ENCODE measurements at places on chromosomes 6 and 20. TPM values are rescaled to one million over a fixed set of nuclear protein-coding genes. Genes with fewer than 3 reads are reported as not detected.

DNA sequence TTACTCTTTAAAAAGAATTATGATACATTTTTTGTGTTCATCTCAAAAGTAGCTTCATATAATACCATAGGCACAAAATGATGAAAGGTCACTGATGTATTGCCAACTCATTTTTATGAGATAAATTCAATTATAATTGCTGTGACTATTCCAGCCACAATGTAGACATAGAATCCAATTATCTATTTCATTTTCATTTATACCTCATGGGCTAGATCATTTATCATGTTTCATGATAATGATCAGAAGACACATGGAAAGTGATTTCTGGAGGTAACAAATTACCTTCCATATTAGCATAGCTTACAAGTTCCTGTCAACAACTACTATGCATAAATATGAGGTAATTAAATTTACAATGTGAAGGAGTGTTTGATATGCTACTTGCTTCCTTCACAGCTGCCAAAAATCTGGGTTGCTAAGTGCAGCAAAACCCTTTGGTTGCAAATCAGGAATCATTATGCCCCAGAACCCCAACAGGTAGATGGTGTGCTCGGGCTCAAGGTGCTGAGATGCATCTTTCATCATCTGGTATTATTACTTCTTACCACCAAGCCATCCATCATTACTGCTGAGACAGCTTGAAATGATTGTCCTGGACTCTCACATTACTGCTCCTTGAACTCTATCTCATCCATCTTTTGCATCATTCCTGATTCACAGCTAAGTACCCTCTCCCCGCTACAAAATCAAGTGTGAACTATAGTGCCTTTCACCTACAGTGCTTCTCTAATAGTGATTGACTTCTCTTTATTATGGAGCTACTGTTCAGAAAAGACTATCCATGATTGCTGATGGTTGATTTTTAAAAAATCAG, 306.0 kb upstream of the THEMIS start:
- no peak for DNase-seq

- no peak for DNase-seq
Measured at GRCh38 chr20:23641936-23642751, 4.4 kb upstream of the CST3 start.

- DNase-seq, result no peak
Measured at GRCh38 chr6:148837941-148838340, 91.1 kb downstream of the UST start.

GRCh38 chr6:139676718-139677117, 302.3 kb upstream of the CITED2 start:
- no peak for DNase-seq

DNA sequence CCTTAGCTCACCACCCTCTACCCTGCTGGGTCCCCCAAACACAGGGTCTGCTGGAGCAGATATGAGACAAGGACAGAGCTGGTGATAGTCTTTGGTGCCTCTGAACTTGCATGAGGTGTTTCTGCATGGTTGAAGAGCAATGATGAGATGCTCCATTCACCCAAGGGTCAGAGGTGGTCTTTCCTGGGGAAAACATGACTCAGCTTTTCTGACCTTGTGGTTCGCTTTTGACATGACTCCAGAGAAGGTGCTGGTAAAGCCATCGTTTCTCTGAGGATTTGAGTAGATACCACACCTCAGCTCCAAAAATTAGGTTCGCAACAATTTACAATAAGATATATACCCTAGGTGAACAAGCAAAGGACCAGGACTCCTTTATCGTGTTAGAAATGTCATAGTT, 304.8 kb downstream of the DHX35 start:
- DNase-seq, result no peak

- DNase-seq, result no peak
Measured at GRCh38 chr6:31157513-31158139, at the start of gene CCHCR1. CCHCR1 (minus strand) TSS chr6:31157802; CDS start chr6:31157600, 202 bp downstream.

DNA sequence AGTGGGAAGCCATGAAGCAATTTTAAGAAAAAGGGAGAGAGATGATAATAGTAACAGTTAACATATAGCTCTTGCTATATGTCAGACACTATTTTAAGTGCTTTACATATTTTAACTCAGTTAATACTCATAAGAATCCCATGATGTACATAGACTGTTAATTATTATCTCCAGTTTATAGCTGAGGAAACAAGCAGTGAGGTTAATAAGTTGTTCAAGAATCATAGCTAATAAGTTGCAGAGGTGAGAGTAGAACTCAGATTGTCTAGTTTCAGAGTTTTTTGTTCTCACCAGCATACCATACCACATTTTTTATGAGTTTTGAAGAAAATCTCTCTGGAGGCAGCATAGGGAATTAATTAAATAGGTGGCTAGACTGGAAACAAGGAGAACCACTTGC, 144.6 kb upstream of the MMS22L start:
- no peak for DNase-seq

DNA sequence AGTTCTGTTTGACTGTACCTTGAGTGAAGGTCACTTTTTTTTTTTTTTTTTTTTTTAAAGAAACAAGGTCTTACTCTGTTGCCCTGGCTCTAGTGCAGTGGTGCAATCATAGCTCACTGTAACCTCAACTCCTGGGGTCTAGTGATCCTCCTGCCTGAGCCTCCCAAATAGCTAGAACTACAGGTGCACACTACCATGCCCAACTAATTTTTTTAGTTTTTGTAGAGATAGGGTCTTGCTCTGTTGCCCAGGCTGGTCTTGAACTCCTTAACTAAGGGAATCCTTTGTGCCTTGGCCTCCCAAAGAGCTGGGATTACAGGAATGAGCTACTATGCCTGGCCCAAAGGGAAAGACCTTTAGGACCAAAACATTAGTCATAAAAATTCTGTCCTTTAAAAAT, 413.7 kb downstream of the CDKAL1 start:
- no peak for DNase-seq

- no peak for DNase-seq
Measured at GRCh38 chr20:4484379-4484997, 237.2 kb upstream of the PRND start.

GRCh38 chr6:142189057-142189456, 42.0 kb downstream of the VTA1 start:
- no peak for DNase-seq

DNA sequence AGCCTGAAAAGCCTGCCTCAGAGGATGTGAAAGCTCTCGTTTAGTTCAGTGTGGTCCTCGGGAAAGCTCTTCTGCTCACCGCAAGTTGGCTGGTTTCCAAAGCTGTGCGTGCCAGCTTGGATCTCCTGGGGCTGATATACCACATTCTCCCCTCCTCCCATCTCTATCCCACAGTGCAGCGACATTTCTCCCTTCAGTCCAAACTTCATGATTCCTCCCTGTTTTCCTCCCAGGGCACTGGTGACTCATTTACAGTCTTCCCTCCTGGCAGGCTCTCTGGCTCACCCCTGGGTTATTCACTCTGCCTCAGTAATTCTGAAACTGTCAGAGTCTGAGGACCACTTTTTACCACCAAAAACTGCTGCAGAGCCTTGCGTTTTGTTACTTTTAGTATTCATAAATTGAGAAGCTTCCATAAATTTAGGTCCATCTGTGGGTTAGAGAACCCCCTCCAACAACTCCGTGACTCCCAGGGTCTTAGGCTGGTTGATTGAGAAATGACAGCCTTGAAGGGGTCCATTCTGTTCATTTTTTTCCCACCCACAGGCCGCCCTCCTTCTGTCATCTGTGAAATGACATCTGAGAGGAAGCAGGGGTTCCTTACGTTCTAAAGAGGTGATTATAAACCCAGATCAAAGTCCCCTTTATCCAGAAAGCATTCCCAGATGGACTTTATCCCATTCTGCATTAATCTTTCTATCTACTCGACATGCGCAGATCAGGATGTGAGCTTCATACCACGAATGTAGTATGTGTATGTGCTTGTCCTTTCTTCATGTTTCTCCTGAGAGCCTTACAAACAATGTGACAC, 6.1 kb downstream of the TRIM10 start:
- no peak for DNase-seq

TOP1 gene
- 123 TPM for polyA plus RNA-seq

GRM4 gene
- polyA plus RNA-seq, result 0.53 TPM

GRCh38 chr20:44768854-44769480, 23.3 kb downstream of the KCNK15 start:
- no peak for DNase-seq

GRCh38 chr6:127855542-127856159, 45.2 kb downstream of the THEMIS start:
- peak; percentile 22 for DNase-seq

GSTA3 gene
- 0.52 TPM for polyA plus RNA-seq

GRCh38 chr20:46388937-46389336, 17.5 kb downstream of the ELMO2 start:
- DNase-seq, result no peak

CD83 gene
- 12.6 TPM for polyA plus RNA-seq

ADGB gene
- 0.62 TPM for polyA plus RNA-seq

VWA7 gene
- polyA plus RNA-seq, result 8.5 TPM

GRCh38 chr6:143823548-143823947, 19.6 kb upstream of the LTV1 start:
- DNase-seq, result no peak

DNA sequence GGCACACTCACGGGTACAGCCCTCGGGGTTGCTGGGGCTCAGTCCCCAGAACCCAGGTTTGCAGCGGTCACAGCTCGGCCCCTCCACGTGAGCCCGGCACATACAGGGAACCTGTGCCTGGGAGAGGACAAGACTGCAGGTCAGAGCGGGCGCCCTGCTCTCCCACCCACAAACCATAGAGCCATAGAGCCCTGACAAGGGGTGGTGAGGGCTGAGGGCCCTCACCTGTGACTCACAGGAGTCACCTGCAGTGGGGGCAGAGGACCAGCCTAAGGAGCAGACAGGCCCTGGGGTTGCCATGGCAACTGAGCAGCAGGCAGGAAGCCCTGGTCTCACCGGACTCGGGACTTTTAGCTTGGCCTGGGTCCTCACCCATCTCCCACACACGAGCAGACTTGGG, 30.8 kb downstream of the LAMA5 start:
- DNase-seq, result no peak

DNA sequence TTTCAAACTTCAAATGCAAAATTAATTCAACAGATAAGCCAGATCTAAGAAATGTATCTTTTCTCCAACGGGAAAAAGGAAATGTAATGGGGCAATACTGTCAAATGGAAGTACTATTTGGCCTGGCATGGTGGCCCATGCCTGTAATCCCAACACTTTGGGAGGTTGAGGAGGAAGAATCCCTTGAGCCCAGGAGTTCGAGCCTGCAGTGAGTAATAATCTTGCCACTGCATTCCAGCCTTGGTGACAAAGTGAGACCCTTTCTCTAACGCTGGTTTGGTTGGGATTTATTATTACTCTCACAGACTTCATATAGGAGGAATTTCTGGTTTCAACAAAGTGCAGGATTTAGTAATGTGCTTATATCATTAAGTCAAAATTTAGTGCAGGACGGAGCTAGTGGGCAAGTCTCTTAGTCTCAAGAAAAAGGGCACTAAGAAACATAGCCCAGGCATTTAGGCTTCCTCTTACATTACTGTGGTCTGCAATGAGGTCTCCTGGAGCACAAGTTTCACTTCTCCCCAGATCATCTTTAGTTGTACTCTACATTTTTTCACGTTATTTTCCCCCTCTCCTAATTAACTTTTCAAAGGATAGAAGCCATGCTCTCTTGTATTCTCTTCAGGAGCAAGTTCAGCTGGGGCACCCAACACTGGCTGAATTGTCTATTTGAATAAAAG, 23.1 kb downstream of the TRIM27 start:
- DNase-seq, result no peak

RAMACL gene
- 0.40 TPM for polyA plus RNA-seq

- no peak for DNase-seq
Measured at GRCh38 chr6:143515061-143515760, 3.7 kb upstream of the FUCA2 start.

FAM162B gene
- 4.0 TPM for polyA plus RNA-seq

- DNase-seq, result no peak
Measured at GRCh38 chr6:53250176-53251032, 98.3 kb downstream of the ELOVL5 start.

SALL4 gene
- polyA plus RNA-seq, result 16.3 TPM

DNA sequence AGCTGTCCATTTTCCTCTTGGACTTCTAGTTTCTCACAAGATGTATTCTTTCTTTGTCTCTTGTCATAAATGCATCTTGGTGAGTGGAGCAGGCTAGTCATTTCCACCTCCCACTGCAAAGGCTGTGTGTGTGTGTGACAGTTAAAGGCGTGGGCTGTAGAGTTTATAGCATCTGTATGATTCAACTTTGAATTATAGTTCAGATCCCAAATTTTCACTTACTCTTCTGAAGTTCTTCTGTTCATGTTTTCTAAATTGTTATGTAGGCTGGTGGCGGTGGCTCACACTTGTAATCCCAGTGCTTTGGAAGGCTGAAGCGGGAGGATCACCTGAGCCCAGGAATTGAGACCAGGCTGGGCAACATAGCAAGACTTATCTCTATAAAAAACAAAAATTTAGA, 44.7 kb upstream of the GRIK2 start:
- no peak for DNase-seq

GRCh38 chr6:21855811-21856455, 262.4 kb downstream of the SOX4 start:
- DNase-seq, result no peak

TFAP2A gene
- 33.6 TPM for polyA plus RNA-seq

DNA sequence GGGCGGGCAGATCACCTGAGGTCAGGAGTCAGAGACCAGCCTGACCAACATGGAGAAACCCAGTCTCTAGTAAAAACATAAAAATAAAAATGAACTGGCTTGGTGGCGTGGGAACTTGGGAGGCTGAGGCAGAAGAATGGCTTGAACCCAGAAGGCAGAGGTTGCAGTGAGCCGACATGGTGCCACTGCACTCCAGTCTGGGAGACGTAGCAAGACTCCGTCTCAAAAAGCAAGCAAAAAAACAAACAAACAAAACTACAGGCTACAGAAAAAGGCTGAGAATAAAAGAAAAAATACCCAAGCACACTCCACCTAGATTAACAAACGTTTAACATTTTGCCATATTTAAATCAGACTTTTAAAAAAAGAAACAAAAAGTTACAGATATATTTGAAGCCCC, 5.9 kb downstream of the PTCRA start:
- no peak for DNase-seq

ABRACL gene
- 52.6 TPM for polyA plus RNA-seq

DNA sequence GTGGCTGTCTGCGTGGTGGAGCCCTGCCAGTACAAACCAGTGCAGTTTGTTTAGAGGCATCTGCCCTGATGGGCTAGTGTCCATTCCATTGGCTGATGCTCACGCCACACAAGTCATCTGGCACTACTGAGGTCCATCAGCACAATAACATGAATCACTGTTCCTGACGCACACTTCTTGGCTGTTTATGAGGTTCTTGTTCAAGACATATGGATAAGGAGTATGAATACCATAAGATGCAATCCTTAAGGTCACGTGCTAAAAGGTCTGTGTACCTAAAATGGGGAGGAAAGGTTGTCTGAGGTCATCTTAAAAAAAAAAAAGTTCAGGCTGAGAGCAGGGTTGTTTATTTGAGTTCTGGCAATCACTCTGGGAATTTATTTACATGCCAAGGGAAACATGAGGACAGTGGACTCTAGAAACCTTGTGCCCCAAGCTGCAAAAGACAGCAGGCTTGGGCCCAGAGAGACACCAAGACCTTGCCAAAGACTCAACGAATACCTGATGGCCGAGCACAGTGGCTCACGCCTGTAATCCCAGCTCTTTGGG, 54.1 kb upstream of the SHLD1 start:
- no peak for DNase-seq

TRIM40 gene
- polyA plus RNA-seq, result not detected

C20orf202 gene
- polyA plus RNA-seq, result 0.43 TPM

SLC22A2 gene
- polyA plus RNA-seq, result 14.3 TPM

SYNJ2 gene
- polyA plus RNA-seq, result 11.5 TPM
